Retina (tissue), 1 donor: ENCODE measurements at places on chromosomes 16 and 17.

- no peak for DNase-seq
Measured at GRCh38 chr17:80588702-80589383, 44.2 kb downstream of the RPTOR start.

GRCh38 chr16:2663553-2664546, 18.5 kb upstream of the KCTD5 start:
- no peak for DNase-seq

- peak; percentile 82 for DNase-seq
Measured at GRCh38 chr17:2025622-2026309, 632 bp upstream of the RTN4RL1 start.

DNA sequence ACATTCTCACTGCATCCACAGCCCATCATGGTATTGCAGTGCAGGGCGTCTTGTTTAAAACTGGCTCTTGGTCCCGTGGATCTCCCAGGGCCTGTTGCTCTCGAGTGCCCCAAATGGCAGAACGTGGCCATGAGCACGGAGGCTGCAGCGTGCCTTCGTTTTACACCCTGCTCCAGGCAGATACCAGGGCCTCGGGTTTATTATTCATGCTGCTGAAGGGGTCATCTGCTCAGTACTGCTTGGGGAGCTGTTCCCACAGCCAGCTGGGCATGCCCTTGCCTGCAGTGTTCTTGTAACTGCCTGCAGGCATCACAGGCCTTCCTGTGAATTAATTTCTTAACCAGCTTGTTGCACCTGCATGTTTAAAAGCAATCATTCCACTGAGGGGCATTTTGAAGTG, 129.7 kb upstream of the CHMP6 start:
- DNase-seq: peak; percentile 53
